Esophagus muscularis mucosa (tissue), 4 donors: ENCODE measurements at places on chromosomes 2 and 18.

- no peak for DNase-seq
Observed at GRCh38 chr2:231941673-231942072, 15.5 kb upstream of the NPPC start.

GRCh38 chr18:42078711-42079110 lies 123.7 kb downstream of the PIK3C3 start:
- DNase-seq = no peak

DNA sequence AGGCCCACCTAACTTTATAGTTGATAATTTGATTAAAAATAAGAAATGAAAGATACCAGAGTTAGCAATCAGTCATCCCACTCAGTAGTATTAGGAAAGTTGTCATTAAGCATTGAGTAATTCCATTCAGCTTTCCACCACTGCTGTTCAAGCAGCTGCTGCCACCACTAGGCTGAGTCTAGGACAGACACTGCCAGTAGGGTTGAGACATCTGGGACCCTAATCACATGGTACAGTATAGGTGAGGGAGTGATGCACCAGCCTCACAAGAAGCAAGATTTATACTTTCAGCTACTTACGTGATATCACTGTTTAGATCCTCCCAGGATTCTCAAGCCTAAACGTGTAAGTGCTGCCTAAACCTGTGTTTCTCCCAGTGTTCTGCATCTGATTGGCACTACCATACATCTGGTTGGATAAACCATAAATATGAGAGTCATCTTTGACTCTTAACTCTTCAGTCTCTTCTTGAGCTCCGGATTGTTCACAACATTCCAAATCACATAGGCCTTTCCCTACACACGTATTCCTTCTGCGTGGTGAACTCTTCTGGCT lies 3.2 kb downstream of the UBXN4 start:
- no peak for DNase-seq

DNA sequence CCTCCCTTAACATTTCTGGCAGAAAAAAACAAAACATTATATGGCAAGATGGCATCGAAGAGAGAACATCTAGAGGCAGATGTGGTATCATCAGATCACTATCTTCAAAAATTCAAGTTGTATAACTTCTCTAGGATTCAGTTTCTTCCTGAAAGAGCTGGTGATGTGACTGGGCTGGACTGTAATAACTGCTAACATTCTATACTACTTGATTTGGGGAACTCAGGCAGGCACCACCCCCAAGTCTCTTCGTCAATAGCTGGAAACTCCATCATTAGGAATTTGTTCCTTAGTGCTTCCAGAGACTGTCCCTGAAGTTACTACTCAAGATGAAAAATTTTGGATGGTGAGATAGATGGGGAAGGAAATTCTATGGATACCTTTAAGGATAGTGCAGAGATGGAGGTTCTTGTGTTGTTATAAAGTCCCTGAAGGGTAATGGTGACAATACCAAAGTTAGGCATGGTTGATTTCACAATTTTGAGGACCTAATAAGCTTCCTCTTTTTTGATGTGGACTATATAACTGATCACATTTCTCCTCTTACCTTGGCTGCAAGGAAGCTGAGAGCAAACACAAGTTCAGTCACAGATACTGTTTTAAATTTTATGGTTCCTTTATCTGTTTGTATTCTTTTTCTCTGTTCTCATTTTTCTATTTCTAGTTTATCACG lies 59.1 kb upstream of the PGAP1 start:
- DNase-seq = no peak

- DNase-seq = no peak
Observed at GRCh38 chr2:54957321-54957999, 92.8 kb downstream of the RTN4 start.
